ENCODE measurements at places on chromosomes 2 and 18. TPM values are rescaled to one million over a fixed set of nuclear protein-coding genes. Genes with fewer than 3 reads are reported as not detected.

The STPG4 gene
- not detected for total RNA-seq

The NDC80 gene
- 5.1 TPM for total RNA-seq

DNA sequence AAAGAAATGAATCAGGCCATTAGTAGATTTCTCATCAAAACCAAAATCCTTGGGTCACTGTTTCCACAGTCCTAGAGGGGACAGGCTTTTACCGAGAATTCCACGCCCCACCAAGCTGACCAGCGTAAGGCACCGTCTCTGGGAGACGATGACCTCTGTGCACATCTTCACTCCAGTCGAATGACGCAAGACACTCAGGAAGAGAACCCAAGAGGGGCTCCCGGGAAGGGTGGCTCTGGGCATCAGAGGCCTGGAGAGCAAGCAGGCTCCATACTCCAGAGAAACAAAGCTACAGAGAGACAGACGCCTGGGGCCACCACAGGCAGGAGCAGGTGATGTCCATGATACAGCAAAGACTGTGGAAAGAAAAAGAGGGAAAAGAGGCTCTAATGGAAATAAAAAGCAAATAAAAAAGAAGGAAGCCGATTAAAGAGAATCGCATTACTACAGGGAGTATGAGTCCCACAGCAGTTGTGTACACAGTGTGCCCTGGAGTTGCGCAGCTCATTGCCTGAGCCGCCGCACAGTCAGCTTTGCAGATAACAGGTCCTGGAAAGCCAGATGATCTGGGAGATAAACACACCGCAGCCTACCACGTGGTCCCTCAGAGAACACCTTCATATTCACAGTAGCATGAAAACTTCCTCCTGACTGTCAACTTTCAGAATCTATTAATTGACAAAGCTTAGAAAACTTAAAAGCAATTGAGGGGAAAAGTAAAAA lies 572.7 kb upstream of the SALL3 start:
- no peak for DNase-seq

The TUBA3D gene
- not detected for total RNA-seq

- no peak for DNase-seq
Measured at GRCh38 chr2:1856475-1856874, 112.2 kb upstream of the PXDN start.

DNA sequence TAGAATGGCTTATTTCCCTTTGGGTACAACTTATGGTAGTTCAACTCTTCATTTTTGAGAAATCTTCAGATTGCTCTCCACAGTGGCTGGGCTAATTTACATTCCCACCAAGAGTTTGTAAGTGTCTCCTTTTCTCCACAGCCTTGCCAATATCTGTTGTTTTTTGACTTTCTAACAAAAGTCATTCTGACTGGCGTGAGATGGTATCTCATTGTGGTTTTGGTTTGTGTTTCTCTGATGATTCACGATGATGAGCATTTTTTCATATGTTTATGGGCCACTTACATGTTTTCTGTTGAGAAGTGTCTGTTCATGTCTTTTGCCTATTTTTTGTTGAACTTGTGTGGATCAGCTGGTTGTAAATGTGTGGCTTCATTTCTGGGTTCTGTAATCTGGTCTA lies 871.0 kb downstream of the EPHA4 start:
- DNase-seq, result no peak

- no peak for DNase-seq
Measured at GRCh38 chr2:42752314-42752713, 11.6 kb downstream of the OXER1 start.

GRCh38 chr2:65999796-66000195 lies 435.1 kb upstream of the MEIS1 start:
- DNase-seq, result no peak

DNA sequence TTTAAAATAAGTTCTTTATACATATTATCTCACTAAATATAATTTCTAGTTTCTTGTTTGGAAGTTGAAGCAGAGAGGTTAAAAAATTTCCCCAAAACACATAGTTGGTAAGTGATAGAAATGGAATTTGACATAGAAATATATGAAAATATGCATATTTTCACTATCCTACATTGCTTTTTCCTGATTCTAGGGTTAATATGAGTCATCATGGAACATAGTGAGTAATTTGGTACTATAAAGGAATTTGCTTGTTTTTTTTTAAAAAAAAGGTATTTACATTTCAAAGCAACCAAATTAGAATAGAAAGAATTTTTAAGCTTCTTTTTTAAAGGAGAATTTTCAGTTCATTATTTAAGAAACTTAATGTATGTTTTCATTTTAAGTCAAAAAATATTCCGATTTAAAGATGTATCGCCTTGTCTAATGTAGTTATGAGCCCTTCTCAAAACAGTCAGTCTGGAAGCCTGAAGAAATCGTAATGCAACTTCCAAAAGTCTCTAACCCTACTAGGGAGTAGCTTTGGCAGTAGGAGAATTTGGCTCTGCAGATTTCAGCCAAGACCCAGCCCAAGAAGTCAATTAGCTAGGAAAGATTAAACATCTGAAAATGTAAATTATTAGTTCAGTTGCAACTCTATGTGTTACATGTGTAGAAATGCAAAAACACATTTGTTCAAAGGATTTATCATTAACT lies 147.3 kb downstream of the RDH14 start:
- DNase-seq, result no peak

DNA sequence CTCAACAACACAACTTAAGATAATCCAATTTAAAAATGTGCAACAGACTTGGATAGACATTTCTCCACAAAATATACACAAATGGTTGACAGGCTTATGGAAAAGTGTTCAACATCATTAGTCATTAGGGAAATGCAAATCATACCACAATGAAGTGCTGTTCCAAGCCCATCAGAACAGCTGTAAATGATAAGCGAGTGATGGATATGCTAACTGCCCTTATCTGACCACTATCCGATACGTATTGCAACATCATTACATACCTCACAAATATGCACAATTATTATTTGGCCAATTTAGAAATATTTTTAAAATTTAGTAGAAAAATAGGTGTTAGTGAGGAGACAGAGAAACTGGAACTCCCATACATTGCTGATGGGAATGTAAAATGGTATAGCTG lies 62.2 kb downstream of the PPP4R1 start:
- no peak for DNase-seq

GRCh38 chr18:9925369-9925768 lies 11.6 kb downstream of the VAPA start:
- DNase-seq, result no peak

DNA sequence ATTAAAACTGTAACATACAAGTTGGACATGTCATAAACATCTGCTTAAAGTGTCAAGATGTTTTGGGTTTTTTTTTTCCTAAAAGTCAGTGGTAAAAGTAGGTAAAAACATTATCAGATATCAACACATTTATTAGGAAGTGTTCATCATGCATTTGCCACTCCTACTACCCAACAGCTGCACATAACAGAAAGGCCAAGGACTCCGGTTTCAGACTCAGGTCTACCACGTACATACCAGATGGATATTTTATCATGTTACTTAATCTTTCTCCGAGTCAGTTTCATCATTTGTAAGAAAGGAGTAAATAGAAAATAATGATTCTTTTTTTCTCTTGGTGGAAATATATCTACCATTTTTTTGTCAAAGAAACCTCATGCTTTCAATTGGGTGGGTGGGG lies 192.3 kb downstream of the UBE2E3 start:
- DNase-seq, result no peak

The GAREM1 gene
- total RNA-seq, result 0.26 TPM

DNA sequence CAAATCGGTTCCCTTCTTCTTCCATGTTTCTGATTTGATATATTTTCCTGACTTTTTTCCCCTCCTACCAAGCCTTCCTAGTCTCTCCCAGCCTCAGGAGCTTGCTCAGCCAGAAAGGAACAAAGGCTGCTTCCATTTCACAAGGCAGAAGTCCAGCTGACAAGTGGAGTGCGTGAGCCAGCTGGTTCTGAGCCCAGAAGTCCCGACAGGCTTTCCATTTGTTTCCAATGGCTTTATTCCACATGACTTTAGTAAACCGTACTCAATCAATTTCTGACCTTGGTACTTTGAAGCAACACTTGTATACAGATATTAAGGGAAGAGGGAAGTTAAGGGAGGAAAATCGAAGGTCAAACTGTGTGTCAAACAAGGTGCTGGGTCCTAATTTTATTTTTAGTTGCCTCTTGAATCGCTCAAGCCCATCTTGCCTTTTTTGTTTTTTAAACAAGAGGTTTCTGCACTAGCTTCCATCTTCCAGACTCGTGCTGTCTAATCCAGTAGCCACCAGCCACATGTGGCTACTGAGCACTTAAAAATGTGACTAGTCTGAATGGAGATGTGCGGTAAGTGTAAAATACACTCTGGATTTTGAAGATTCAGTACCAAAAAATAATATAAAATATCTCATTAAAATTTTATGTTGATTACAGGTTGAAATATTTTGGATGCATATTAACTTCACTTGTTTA lies 36.2 kb downstream of the WIPF1 start:
- no peak for DNase-seq

DNA sequence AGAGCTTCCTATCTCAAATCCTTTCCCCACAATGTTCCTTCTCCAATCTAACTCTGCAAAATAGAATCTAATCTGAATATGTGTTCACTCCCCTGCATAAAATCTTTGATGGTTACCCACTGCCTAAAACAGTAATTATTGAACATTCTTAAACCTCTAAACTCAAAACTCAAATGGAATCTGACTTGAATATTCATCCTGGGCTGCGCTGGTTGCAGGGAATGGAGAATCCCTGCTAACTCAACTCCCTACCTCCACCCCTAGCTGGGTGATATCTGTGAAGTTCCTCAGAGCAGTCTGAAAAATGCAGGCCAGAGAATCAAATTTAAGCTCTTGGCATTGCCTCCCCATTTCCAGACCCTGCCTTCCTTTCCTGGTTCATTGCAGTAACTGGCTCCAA lies 44.8 kb downstream of the ZNF521 start:
- DNase-seq, result no peak

The CXCR2 gene
- total RNA-seq, result not detected

GRCh38 chr2:148614322-148615049 lies 30.1 kb upstream of the EPC2 start:
- no peak for DNase-seq

The SH2D6 gene
- 0.53 TPM for total RNA-seq

DNA sequence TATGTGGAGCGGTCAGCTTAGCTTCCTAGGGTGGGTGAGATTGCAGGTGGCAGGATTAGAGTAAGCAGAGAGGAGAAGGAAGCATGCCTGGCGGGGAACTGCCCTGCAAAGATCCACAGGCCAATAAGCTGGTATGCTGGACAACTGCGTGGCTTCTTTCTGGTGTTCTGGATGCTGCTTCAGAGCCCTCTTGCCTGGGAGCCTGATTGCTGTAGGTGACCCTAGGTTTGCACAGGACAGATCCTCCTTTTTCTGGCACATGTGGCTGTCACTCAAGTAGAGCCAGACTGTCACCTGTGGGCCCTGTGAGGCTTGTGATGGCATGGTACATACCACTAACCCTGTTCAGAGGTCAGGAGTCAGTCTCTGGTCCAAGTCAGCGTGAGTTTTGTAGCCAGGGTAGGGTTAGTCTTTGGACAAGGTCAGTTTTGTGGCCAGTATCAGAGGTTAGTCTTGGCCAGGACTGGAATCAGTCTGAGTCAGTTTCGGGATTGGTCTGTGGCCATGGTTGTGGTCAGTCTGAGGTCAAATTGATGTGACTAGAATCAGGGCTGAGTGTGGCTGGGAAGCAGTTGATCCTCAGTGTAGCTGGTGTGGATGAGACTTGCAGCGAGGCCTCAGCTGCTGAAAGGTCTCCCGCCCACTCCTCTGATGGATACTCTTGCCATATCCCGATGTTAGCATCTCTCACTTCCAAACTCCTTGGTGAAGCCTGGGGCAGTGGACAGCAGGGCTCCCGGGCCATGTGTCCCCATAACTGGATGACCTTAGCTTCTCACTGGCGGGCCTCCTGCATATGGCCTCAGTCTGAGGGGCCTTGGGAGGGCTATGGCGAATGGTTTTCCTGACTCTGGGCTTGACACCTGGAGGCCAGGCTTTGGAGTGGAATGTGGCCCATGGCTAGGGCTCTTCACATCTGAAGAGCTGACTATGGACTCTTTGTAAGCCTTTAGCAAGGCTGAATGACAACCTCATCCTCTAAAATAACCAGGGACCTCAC lies 260.5 kb downstream of the DYSF start:
- no peak for DNase-seq

DNA sequence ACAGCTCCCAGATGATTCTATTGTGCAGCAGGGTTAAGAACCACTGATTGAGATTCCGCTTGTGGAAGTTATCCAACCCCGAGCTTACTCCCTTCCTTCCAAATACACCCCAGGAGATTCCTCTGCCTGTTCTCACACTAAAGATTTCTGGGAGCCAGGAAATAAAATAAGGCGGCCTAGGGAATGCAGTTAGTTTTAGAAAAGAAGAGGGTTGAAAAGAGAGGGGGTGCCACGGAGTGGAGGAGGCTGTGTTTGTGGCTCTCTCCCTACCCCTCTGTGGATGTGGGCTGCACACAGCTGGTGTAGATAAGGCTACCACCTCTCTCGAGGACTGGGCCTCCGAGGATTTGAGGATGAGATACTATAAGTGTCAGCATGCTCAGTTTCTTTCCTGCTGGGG lies 25.1 kb upstream of the SP3 start:
- no peak for DNase-seq

DNA sequence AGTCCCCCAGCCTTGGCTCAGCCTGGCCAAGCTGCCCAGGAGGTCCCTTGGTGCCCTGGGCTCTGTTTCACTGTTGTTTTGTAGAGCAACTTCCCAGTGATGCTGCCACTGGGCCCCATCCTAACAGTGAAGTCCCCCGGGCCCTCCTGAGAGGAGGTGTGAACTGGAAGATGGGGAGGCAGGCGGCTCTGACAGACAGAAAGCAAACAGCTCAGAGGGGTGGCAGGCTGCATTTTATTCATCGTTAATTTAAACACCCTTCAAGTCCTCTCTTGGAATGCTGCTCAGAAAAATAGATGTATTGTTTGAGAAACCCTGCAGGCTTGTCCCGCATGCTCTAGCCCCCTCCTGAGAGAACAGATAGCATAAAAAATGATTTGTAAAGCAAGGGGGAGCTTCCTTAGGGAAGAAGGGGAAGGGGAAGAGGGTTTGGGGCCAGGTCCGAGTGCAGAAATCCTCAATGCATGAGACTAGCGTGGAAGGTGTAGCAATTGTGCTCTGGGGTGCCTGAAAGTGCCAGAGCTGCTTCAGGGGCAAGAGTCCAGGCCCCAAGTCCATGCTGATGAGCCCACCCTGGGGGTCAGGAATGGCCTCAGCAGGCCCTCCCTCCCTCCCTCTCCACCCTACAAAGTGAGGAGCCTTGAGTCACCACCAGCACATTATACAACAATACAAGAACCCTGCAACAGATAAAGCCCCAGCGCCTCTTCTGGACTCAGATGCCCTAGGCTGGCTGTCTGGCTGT lies 113.6 kb downstream of the MSH2 start:
- DNase-seq, result no peak

GRCh38 chr2:233189025-233189424 lies 62.4 kb upstream of the ATG16L1 start:
- DNase-seq, result no peak

The DNAJB2 gene
- total RNA-seq, result 150 TPM

DNA sequence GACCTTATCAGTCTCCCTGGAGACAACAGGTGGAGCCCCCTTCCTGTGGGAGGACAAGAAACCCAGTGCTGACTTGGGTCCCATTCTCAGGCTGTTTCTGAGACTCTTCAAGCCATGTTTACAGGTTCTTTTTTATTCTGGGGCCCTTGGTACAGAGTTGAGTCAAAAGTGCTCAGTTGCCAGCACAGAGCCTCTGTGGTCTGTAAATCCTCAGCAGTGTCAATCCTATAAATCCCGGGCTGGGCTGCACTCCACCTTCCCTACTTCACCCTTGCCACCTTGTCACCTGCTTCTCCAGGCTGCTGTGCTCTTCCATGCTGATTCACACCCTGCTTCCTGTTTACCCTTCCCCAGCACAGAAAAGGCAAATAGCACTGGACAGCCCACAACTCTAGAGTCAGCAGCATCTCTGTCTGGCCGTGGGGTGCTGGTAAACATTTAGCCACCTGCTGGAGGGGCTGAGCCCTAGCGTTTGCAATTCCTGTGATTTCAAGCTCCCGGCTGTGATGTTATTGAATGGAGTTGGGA lies 74.7 kb downstream of the TNFRSF11A start:
- DNase-seq, result no peak

The LRP1B gene
- not detected for total RNA-seq
